ENCODE measurements at places on chromosomes 13 and 19.

DNA sequence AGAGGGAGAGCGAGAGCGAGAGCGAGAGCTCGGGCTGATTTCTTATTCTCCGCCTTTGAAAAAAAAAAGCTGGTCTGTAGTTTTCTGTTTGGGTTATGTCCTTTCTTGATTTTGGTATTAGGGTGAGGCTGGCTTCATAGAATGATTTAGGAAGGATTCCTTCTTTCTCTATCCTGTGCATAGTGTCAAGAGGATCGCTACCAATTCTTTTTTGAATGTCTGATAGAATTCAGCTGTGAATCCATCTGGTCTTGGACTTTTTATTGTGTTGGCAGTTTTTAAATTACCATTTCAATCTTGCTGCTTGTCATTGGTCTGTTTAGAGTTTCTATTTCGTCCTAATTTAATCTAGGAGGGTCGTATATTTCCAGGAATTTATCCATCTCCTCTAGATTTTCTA, 1414.6 kb upstream of the MIR17HG start:
- DNase-seq: no peak

GRCh38 chr19:566403-566802, 6.0 kb upstream of the BSG start:
- no peak for DNase-seq

DNA sequence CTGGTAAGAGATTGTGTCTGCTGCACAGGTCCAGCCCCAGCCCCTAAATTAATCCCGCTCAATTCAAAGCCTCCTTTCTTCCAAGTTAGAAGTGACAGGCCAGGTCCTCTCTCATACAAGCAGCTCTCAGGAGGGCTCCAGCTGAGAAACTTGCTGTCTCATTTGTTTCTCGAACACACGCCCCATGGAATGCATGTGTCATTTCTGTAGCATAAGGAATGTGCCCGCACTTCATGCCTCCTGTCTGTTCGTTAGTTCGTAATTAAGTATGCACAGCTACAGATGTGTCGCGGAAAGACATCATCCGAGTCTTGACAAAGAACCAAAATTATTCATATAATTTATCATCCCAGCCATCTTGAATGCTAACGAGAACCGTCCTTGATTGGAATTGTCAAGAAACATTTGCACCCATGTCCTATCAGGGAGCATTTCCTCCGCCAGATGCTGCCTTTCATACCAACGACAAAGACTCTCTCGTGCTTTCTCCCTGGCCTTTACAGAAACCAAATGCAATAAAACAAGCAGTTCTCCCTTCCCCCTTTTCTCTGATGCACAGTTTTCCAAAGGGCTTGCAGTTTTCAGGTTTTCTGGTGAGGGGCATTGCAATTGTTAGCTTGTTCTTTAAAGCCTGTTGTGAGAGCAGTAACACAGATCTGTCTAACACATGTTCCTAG, 133.5 kb downstream of the UQCRFS1 start:
- no peak for DNase-seq

DNA sequence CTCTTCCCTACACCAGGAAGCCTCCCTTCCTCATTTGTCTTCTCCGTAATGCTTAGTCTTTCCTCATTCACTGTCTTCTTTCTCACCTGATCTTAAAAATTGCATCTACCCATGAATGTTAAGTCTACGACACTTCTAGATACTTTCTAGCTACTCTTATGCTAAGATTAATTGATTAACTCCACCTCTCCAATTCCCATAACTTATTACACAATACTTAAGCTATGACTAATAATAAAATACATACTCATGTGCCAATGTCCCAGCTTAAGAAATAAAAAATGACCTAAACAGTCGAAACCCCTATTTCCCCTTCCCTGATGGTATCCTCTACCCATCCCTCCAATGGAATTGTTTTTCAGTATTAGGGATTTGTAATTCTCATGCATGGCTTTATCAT, 22.8 kb upstream of the ZNF527 start:
- DNase-seq: no peak

GRCh38 chr13:42486711-42487198, 87.2 kb upstream of the TNFSF11 start:
- DNase-seq: no peak

- no peak for DNase-seq
These were observed 1.4 kb downstream of the WDFY2 start for GRCh38 chr13:51585696-51586095.

GRCh38 chr19:15928321-15928720, 6.0 kb downstream of the CYP4F11 start:
- DNase-seq: no peak

DNA sequence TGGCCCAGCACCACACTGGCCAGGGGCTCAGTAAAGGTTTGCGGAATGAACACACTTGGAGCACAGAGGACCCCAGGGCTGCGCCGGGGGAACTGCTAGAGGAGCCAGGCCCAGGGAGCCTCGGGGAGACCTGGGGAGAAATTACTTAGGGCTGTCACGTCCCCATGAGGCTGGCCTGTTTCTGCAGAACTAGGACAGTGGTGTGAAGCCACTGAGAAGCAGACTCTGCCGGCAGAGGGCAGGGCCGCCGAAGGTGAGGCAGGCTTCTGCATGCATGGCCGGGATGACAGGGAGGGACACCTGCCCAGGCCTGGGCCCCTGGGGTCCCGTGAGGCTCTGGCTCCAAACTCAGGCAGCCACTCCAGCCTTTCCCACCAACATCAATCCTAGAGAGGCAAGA, 26.4 kb downstream of the ELAVL1 start:
- DNase-seq: no peak

DNA sequence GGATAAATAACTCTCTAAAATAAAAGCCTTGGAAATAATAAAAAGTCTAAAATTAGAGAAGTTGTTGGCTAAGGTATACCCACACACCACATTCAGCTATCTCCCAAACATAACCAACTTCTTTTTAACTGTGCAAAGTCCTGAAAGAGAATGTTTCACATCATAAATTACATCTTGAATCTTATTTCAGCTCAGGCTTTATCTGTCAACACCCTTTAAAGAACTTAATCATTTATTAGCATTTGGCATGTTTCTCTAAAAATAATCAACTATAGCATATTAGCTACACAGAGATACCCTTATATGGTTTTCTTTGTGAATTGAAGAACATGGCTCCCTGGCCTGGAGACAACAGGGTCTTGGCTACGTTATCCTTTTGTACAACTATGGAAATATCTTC, 6.9 kb downstream of the EDNRB start:
- DNase-seq: no peak

DNA sequence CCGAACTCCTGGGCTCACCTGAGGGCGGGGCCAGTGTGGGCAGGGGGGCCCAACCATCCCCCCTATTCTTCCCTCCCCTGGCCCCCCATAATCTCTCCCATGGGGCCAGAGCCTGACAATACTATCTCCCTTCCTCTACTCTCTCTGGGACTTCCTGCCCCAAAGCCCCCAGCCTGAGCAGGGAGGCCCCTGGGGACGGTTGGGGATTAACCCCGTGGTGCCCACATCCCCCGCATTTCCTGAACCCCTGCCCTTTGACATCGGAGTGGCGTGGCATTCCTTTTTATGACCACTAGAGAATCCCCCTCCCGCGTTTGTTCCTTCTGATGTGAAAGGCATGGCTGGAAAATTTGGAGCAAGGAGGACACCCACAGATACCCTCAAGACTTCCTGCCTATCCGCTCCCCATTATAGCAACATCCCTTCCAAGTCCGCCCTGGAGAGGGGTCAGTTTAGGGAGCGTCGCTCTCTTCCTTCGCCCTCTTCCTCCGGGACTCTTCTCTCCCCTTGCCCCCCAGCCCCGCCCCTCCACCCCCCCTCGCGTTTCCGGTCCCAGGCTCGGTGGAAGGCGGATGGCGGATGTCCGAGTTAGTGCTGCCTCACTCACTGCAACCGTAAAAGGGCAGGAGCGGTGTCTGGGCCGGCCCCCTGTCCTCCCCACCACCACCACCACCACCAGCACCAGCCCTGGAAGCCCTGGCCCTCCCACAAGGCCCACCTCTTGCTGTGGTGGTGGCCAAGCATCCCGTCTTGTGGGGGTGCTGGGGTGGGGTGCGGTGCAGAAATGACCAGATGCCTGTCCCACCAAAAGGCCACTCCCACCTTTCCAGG, 1.8 kb downstream of the VASP start:
- DNase-seq: no peak

DNA sequence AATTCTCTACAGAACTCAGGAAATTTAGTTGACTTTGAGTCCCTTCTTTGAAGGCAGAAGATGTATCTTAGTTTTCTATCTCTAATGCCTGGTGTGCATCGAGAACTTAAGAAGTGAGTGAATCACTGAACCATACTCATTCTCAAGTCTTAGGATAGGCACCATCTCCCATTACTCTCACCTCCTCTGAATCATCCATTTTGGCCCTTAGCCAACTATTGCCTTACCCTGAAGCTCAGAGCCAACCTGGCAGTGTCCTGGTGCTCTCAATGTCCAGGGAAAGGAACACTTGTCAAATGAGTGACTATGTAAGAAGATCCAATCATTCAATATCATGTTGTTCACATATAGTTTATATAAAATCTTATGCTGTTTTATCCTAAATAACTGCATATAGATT, 146.6 kb downstream of the RGCC start:
- no peak for DNase-seq

DNA sequence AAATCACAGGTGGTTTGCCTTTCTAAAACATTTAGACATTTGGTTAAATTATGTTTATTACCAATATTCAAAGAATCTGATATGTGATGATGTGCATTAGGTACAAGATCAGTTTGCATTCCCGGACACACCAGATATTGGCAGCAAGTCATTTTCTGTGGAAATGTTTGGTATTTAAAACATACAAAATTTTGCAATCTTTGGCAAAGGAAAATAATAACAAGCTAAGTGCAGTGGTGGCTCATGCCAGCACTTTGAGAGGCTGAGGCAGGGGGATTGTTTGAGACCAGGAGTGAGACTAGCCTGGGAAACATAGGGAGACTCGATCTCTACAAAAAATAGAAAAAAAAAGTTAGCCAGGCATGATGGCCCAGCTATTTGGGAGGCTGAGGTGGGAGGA, 29.1 kb upstream of the TSC22D1 start:
- DNase-seq: no peak

- no peak for DNase-seq
These were observed 209.7 kb downstream of the SPRY2 start for GRCh38 chr13:80131204-80131603.

GRCh38 chr13:37791699-37792098, 77.9 kb downstream of the TRPC4 start:
- no peak for DNase-seq

DNA sequence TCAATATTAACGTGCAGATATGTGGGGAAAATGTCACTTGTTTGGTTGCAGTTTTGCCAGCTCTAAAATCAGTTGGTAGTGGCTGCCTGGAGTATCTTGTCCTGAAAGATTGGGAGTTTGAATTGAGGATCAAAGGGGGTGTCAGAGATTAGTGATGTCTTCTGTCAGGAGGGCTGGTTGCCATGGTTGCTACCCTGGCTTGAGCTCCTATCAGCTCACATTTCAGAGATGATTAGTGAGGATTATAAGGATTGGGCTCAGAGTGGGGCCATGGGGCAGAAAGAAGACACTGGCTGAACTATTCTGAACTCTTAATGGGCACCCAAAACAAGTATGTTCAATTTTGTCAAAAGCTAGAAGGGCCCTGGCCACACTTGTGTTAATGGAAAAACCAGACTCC, 95.5 kb upstream of the RNF113B start:
- DNase-seq: no peak

DNA sequence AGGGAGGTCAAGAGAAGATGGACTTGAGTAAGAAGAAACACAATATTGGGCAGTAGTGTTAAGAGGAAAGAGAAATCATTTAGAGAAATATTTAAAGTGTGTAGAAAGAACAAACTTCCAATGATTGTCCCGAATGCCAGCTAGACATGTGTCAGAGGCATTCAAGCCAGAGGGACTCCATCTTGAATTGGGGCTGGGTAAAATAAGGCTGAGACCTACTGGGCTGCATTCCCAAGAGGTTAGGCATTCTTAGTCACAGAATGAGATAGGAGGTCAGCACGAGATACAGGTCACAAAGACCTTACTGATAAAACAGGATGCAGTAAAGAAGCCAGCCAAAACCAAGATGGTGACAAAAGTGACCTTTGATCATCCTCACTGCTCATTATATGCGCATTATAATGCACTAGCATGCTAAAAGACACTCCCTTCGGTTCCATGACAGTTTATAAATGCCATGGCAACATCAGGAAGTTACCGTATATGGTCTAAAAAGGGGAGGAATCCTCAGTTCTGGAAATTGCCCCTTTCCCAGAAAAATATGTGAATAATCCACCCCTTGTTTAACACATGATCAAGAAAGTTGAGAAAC, 127.0 kb upstream of the IPO5 start:
- no peak for DNase-seq

DNA sequence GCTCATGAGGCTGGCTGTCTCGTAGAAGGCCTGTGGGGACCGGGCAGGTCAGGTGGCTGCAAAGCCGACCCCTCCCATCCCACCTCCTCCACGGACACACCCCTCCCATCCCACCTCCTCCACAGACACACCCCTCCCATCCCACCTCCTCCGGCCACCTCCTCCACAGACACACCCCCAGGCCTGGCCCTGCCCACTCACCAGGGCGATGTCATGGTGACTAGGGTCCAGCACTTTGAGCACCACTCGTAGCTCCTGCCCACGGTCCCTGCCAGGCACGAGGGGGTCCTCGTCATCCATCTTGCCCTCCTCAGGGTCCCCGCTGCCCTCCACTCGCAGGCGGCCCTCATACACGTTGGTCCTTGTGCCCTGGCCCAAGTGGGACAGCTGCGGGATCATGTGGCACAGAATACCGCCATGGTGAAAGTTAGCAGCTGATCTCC, 18.8 kb downstream of the TYK2 start:
- DNase-seq: no peak

DNA sequence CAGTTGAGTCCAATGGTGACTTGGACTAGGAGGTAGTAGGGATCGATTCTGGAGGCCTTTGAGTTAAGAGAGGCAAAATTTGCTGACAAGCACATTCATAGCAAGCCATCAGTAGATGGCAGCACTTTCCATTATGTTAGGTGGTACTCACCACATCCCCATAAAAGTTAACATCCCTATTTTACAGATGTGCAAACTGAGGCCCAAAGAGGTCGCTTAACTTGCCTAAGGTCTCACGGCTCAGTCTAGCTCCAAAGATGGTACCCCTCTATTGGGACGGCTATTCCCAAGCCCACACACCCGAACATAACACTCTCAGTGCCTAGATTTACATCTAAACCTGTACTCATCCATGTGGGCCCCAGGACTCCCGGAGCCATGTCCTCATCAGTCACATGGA, 21.5 kb upstream of the FOSB start:
- no peak for DNase-seq

GRCh38 chr19:51468545-51468920, 9.8 kb upstream of the CEACAM18 start:
- no peak for DNase-seq

Measured in activated T-cell treated with anti-CD3 and anti-CD28 coated beads for 1 hour (primary cell).